Uterus (tissue), 4 donors: ENCODE measurements at places on chromosomes 2 and 18.

- DNase-seq, result peak; percentile 70
These were observed 42.3 kb downstream of the SLC4A1AP start for GRCh38 chr2:27705851-27706622.

GRCh38 chr2:115171751-115172150 lies 729.3 kb downstream of the DPP10 start:
- DNase-seq, result no peak

DNA sequence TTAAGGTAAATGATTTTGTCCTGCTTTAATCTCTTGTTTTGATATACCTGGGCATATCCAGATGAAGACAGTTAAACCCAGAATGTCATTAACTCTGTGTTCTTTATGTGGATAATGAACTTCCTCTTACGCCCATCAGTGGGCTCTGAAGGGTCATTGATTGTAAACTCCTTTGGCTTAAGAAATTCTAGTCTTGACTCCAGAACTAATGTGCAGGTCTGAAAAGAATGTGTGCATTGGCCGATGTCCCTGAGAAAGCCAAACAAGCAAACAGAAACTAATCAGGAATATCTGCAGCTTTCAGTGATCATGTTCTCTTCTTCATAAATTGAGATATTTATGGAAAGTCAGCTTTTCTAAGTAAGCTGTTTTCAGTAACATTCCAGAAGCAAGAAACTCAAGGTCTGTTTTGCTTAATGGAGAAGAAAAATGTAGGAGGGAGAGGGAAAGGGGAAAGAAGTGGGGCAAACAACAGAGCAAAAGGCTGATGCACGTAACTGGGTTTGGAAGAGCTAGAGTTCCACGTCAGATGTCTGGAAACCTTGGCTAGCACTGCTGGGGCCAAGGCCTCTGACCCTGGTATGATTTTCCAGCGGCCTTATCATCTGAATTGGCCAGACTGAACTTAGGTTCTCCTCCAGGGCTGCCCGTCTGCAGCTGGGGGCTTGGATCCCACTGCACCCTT lies 61.3 kb upstream of the FHL2 start:
- peak; percentile 24 for DNase-seq

- DNase-seq, result peak; percentile 90
These were observed at the start of gene PASK for GRCh38 chr2:241148891-241149674. Gene PASK, minus strand, starts transcription at chr2:241149472. Its CDS starts 6,440 bp downstream, at chr2:241143032.

DNA sequence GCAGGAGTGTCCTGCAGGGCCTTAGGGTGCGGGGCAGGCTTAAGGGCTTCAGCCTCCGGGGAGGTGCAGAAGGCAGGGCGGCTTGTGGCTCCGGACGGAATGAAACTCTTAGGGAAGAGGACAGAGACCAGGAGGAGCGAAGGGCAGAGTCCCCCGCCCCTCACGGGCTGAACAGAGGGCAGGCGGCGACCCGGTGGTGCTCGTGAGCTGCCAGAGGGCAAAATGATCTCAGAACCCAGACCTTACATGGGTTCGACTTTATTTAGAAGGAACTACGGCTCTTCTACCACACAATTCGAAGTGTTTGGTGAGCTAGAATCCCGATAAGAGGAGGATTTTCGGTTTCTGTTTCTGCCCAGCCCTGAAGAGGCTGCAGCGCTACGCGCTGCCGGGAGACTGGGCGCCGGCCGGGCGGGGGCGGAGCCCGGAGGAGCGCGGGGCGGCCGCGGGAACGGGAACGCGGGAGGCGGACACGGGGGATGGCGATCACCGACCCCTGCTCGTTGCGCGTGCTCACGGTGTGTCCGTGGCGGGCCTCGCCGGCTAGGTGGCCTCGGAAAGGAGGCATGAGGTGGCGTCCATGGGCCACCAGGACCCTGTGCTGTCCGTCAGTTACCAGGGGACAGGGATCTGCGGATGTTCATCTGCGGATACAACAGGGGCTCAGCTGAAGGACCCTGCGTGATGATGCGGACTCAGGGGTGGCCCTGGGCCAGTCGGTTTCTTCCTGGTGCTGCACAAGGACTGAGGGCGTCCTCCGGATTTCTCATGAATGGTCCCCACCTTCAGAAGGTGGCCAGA lies 4.2 kb upstream of the SP100 start:
- peak; percentile 56 for DNase-seq

- DNase-seq, result no peak
These were observed 45.4 kb downstream of the RHBDD1 start for GRCh38 chr2:226881287-226881686.

DNA sequence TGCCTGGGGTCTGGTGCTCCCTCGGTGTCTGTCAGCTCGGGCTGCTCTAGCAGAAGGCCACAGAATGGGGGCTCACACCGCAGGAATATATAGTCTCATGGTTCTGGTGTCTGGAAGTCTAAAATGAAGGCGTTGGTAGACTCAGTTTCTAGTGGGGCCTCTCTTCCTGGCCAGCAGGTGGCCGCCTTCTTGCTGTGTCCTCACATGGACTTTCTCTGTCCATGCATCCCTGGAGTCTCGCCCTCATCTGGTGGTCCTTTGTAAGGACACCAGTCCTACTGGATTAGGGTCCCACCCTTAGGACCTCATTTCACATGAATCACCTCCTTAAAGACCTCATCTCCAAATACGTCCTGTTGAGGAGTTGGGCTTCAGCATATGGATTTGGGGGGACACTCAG lies 65.7 kb downstream of the RRM2 start:
- DNase-seq, result no peak

- no peak for DNase-seq
These were observed 127.5 kb downstream of the NCK2 start for GRCh38 chr2:105872142-105872728.

DNA sequence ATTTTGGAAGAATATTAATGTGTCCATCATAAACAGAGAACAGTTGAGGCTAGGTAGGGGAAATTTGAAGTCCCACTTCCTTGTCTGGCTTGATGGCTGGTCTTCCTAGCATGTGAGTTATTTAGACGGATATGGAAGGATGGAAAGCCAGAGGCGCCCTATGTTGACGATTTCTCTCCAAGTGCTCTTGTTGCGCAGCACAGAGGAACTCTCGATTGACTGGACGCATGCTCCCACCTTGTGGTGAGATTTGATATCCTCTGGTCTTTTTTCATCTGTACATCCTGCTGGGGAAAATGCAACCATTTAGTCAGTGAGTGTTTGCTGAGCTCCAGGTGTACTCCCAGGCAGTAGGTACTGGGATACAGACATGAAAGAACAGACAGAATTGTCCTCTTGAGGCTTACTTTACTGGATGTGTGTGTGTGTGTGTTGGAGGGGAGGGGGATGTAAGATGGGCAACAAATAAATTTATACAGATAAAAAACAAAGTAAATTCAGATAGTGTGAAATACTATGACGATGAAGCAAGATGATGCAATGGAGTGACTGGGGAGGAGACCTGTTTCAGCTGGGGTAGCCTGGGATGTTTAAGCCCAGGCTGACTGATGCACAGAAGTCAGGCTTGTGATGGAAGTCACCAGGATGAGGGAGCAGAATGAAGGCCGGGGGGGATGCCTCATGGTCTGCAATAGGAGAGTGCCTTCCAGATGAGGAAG lies 137.2 kb downstream of the TRIM43 start:
- DNase-seq, result peak; percentile 64

GRCh38 chr2:70182689-70183088 lies 8.1 kb downstream of the C2orf42 start:
- DNase-seq, result no peak

DNA sequence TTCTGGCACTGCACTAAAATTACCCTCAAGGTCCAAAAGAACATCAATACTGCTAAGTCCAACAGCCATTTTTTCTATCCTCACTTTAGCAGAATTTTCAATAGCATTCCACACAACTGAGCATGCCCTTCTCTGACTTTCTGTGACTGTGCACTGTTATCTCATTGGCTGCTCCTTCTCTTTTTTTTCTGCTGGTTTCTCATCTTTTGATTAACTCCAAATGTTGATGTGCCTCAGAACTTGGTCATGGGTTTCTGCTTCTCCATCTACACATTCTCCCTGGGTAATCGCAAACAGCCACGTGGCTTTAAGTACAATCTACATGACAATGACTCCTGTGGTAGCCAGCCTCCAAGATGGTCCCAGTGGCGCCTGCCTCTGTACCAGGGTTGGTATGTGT lies 75.0 kb upstream of the CD226 start:
- no peak for DNase-seq

DNA sequence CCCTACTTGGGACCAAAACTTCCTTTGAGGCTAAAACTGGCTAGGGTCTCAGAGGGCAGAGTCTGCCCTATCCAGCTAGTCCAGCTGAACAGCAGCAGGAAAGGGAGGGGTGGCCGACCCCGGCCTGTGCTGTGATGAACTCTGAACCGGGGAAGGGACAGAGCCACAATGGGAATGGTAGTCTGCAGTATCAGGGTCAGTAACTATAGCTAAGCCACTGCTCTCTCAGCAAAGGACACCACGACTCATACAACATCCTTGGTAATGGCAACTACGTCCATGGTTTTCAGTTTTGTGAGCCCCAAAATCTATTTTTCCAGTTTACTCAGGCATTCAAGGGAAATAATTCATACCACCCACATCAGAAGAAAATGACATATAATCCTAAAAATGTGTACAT lies 75.2 kb downstream of the NBAS start:
- DNase-seq, result no peak

DNA sequence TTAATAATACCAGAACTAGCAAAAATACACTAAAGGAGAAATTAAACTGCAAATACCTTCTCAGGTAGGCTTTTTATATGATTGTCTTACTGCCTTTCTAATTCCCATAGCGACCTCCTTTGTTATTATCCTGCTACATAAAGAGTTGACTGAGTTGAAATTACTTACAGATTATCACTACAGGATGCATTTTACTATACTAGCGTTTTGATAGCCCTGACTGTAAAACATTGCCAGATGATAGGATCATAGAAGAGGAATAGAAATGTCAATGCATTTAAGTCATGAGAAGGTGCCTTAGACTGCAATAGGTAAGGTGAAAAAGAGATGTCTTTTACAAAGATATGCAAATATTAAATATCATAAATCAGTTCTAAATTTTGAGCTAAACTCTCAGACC lies 639.7 kb downstream of the NRXN1 start:
- DNase-seq, result no peak

GRCh38 chr2:175282300-175282699 lies 100.8 kb upstream of the ATP5MC3 start:
- DNase-seq, result no peak

DNA sequence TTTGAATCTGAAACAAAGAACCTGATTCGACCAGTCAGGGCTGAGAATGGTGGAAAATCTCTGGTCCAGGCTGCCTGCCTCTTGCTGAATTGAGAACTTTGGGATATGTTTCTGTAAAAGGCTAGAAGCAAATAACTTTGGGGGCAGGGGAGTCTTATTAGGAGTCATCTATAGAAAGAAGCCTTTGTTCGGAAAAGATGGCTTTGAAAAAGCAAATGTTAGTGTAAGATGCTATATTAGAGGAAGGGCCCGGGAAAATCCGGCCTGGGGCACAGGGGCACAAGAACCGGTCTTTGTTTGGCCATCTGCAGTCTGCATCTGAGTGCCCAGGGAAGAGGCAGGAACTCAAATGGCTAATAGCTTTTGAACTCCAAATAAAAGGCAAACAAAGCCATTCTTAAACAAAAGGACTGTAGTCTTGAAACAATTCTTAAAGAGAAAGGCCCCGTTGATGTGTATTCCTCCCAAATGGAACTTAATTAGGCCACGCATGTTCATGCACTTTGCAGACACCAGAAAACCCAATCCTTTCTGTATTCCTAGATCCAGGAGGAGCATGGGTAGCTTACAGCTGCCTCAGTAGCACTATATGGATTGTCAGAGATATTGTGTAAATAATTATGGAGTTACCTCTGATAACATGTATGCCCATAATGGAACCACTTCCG lies 180.0 kb upstream of the ARL4C start:
- no peak for DNase-seq

DNA sequence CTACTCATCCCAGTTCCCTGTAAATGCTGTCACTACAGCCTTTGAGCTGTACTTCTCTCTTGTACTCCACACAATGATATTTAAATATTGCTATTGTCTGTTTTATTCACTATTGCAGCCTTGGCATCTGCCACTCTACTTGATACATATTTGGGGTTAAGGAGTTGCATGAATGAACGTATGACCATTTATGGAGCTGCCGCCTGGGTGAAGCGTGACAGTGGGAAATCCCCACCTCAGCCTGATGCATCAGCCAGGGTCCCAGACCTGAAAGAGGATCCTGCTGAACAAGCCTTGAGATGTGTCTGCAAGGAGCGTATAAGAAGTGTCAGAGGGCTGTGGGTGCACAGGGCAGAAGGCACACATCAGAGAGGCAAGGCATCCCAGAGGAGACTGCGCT lies 39.1 kb downstream of the MRPL35 start:
- no peak for DNase-seq

- no peak for DNase-seq
These were observed 77.6 kb downstream of the KCMF1 start for GRCh38 chr2:85048534-85048933.

GRCh38 chr18:75531851-75532459 lies 104.5 kb upstream of the SMIM21 start:
- no peak for DNase-seq

DNA sequence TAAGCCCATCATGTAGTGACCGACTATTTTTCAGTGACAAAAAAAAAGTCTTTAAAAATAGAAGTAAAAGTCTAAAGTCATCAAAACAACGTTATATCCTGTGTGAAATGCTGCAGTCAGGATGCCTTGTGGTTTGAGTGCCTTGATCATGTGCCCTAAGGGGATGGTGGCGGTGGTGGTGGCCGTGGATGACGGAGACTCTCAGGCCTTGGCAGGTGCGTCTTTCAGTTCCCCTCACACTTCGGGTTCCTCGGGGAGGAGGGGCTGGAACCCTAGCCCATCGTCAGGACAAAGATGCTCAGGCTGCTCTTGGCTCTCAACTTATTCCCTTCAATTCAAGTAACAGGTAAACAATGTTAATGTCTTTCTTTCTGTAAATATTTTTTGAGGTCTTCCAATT lies at the start of gene CD28:
CD28 (plus strand) TSS at position 237 of the 400 bp plus-strand sequence; CDS start at position 295, 58 bp downstream.
- DNase-seq, result no peak

GRCh38 chr18:25077038-25077943 lies 274.7 kb downstream of the ZNF521 start:
- DNase-seq, result no peak

DNA sequence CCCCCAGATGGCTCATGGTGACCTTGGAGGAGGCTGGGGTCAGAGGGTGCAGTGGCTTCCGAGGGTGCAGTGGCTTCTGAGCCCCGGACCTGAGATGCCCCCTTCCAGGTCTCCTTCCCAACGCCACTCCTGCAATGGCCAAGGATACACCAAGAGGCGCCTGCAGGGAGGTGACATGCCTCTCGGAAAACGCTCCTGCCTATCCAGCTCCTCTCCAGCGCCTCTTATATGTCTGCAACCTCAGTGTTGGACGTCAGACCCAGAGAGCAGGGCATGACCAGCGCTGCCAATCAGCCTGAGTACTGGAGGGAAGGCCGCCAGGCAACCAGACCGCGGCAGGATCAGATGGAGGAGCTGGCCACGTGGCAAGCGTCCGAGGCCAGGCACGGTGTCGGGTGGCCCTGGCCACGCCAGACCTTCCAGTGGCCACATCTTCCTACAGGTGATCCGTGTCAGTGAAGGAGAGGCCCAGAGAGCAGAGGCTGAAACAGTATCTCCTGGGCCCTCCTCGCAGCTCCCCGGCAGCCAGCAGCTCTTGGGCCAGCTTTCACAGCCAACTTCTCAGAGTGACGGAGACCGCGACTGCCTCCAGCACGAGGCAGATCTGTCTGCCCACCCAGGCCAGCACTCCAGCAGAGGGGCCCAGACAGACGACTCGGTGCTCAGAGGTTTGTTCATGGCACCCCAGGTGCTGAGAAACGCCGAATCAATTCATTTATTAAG lies 199.5 kb upstream of the SALL3 start:
- no peak for DNase-seq
